ENCODE measurements at places on chromosomes 12 and 14.

- no peak for DNase-seq
These were observed 45.8 kb downstream of the NINJ2 start for GRCh38 chr12:617304-617915.

DNA sequence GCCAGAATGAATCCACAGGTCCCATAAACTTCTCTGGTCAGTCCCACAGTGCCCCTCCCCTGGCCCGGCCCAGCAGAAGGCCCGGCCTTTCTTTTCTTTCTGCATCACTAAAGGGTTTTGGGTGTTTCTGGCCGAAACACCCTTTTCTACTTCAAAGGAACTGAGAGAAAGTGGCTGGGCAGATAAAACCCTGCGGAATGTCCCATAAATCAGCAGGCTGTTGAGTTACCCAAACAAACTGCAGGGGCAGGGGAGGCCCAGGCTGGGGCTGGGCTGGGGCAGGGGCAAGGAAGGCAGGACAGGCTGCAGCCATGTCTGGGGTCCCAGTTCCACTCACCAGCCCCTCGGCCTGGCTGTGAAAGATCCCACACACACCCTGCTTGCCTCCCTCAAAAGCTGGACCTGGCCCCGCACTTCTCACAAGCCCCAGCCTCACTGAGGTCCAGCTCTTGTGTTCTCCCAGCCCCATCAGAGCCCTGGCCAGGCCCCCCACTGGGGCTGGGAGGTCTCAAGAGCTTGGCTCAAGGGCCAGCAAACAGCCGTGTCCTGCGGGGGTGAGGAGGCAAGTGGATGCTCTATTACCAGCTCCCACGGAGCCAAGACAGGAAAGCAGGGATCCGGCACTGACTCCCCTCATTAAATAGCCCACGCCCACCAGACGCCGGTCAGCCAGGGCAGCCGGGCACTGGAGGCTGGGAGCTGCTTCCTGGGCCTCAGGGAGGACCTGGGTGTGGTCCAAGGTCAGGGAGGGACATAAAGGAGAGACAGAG lies 41.9 kb downstream of the CCNK start:
- DNase-seq: no peak

DNA sequence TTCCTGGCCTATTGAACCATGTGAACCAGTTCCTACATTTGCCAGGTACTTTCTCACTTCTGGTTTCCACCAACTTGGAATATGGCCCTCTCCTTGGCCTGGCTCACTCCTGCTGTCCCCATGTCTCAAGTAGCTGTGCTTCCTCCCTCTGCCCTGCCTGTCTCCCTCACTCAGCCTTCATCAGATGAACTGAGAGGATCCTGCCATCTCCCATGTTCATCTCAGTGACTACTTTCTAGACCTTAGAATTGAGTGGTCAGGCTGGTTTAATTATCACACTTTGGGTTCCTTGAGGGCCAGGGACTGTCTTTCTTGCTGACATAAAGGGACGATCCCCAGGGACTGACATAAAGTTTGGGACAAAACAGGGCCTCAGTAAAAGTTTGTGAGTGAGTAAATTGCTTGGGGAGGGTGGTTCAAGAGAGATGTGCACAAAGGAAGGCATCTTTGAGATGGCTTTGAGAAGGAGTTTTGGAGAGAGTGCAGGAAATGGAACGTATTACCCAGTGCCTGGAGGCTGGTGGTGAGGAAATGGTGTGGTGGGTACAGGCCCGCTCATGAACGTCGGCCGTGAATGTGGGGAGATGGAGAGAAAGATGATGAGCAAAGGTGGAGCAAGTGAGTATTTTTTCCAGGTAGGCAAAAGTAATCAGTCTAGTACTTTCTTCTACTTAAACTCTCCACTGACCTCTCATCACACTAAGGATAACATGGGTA lies 20.8 kb downstream of the DYRK2 start:
- no peak for DNase-seq

GRCh38 chr12:46811185-46811584 lies 14.6 kb downstream of the SLC38A4 start:
- no peak for DNase-seq

GRCh38 chr12:68148261-68148951 lies 11.1 kb downstream of the IFNG start:
- no peak for DNase-seq

GRCh38 chr12:81974762-81975161 lies 215.6 kb upstream of the PPFIA2 start:
- no peak for DNase-seq
